Retinal pigment epithelial cell (primary cell): ENCODE measurements at places on chromosomes 6 and 20.

GRCh38 chr6:14478381-14479225, 361.0 kb downstream of the CD83 start:
- no peak for DNase-seq

- DNase-seq, result no peak
Measured at GRCh38 chr6:30554962-30555815, 1.1 kb downstream of the GNL1 start.

DNA sequence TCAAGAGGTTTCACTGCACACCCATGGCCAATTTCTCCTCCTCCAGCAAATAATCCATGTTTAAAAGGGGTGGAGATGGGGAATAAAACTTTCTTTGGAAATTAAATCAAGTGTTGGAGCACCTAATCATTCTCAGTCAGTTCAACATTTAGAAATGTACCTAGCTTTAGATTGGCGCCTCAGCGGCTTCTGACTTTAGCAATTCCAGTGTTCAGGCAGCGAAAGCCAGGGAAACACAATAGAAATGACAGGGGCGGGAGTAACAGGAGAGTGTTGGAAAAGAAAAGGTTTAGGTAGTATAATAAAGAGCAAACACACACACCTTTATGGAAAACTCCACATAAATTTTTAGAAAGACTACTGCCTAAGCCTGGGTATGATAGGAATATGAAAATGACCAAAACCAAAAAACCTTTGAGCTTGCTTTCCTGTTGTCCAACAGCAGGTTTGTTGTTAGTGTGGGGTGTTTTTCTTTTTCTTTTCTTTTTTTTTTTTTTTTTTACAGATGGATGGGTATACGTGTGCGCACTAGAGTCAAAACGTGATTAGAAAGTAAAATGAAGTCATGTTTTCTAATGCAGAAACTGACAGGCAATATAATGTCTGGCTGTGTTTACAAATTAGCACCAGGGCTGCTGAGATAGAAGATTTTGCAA, 7.7 kb downstream of the TFAP2A start:
- DNase-seq, result no peak

- no peak for DNase-seq
Measured at GRCh38 chr6:161163466-161164181, 110.2 kb downstream of the AGPAT4 start.

DNA sequence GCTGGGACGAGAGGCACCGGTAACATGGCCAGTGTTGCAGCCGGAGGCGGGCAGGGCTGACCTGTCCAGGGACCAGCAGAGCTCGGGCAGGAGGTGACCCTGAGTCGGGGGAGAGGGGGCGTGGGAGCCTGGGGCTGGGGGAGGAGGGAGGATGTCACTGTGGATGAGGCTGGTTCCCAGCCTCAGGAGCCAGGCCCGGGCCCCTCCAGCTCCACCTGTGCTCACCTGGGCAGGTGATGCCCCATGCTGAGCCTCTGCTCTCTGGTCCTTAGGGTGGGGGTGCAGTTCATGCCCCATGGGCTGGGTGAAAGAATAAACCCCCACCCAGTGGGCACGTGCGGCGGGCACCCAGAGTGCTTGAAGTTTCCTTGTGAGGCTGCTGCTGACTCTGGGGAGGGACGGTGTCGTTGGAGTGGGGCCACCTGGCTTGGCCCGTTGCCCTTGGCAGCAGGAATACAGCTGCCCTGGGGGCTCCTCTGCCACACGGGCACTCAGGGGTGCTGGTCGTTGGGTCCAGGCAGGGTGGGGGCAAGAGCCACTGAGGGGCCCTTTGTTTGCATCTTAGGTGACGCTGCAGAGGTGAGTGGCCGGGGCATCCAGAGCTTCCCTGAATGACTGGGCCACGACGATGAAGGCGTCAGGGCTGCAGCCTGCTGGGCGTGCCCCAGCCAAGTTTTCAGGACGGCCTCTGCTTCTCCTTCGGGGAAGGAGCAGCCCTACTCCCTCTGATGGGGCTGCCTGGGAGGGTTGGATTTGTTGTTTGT, 24.7 kb upstream of the BHLHE23 start:
- no peak for DNase-seq

GRCh38 chr20:49394757-49395156, 87.7 kb downstream of the KCNB1 start:
- DNase-seq, result no peak

DNA sequence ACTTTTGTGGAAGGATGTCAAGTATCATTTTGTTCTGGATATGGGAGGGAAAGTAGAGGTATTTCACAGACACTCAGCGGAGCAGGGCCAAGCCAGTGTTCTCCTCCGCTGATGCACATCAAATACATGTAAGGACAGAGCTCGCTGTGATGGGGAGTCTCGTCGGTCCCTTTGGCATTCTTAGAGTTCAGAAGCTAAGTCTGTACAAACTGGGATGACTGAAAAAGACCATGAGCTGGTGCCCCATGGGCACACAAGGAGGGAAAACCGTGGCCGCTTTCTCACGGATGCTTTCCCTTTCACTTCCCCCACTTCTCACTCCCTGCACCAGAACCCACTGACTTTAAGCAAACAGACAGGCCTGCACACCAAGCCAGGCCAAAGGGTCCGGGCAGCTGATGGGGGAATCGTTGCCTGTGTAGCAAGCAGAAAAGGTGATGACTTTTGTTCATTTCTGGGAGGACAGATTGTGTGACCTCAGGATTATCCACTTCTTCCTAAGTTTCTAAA, 27.7 kb upstream of the MPC1 start:
- no peak for DNase-seq

DNA sequence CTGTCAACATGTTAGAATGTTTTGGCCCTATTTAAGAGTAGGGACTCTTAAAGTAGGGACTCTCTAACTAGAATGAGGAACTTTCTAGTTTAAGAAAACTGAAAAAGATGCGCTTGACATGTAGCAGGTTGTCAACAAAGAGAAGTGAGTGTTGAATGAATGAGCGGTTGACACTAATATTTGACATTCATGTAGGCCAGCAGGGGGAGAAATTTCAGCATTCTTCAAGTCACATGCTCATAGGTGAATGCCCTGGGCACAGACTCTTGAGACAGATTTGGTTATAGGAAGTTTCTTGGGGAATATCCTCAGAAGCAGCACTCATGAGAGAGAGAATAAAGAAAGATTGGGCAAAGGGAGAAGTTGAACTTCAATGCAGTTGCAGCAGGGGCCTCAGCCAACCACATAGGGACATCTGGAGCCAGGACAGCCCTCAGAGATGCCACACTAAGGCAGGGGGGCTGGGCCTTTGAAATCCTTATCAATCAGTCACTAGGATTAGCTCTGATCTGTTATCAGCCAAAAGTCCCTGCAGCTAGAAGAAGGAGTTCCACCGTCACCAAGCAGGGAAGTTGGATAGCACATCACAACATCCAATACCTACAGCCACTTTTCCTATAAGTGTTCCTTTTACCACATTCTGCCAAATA, 145.1 kb upstream of the FKBP1C start:
- no peak for DNase-seq

DNA sequence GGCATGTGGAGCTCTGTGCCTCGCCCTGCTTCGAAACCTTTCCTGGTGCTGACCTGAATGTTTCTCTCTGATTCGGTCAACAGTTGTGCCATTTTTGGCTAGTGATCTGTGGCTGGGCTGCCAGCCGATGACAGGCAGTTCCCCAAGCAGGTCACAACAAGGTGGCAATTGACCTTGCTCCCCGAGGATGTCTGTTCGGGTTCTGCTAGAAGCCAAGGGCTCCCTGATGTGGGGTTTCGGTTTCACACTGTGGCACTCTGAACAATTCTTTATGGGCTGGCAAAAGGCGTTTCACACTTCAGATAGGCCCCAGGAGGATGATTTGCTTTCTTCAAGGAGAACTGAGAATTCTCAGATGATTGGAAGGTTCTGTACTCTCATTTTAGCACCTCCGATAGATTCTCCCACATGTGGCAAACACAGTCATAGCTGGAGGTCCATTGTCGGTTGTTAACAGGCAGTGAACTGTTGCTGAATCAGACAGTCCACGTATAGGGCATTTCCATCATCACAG, 135.6 kb downstream of the SLC24A3 start:
- no peak for DNase-seq

- DNase-seq, result no peak
Measured at GRCh38 chr20:61923371-61924166, 142.1 kb downstream of the TAF4 start.

DNA sequence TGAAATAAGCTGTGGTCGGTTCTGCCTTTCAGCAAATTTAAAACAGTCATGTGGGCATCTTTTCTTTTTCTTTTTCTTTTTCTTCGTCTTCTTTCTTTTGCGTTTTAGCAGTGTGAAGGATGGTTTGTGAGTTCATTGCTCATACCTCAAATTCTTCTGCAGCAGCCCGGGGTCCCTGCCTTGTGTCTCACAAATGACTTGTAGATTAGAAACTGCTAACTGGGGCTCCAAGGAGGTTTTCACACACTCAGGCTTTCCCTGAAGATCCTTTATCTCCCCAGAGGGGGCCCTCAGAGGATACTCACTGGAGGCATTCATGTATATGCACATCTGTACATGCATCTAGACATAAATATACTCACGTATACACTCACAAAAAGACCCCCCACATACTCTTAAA, 1.7 kb downstream of the SMOC2 start:
- DNase-seq, result no peak

GRCh38 chr6:128821116-128821515, 61.8 kb upstream of the LAMA2 start:
- no peak for DNase-seq

DNA sequence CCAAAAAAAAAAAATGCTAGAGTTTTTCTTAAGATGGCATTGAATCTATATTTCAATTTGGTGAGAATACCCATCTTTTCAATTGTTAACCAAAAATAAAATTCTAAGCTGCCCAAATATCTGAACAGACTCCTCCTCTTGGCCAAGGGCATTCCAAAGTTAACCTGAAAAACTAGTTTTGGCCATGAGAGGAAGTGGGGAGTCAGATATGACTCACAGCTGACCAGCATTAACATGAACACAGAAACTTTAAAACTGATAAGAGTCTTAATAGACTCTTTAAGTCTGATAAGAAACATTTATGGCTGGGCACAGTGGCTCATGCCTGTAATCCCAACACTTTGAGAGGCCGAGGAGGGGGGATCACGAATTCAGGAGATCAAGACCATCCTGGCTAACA, 171.3 kb downstream of the FAXC start:
- DNase-seq, result no peak

DNA sequence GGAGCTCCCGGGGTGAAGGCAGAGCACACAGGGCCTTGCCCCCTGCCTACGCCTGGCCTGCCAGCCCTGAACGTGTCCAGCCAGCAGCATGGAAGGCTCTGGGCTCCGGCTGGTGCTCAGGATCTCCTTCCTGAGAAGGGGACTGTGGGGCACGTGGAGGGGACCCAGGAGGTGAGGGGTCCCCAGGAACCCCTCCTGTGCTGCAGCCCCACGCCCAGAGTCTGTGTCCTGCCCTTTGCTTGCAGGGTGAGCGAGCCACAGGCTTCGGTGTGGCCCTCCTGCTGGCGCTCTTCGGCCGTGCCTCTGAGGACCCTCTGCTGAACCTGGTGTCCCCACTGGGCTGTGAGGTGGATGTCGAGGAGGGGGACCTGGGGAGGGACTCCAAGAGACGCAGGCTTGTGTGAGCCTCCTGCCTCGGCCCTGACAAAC, 22.3 kb downstream of the NPEPL1 start:
- no peak for DNase-seq

GRCh38 chr6:35553315-35553714, 40.6 kb upstream of the TULP1 start:
- DNase-seq, result no peak

GRCh38 chr20:64112691-64113443, 5.5 kb upstream of the NPBWR2 start:
- no peak for DNase-seq

DNA sequence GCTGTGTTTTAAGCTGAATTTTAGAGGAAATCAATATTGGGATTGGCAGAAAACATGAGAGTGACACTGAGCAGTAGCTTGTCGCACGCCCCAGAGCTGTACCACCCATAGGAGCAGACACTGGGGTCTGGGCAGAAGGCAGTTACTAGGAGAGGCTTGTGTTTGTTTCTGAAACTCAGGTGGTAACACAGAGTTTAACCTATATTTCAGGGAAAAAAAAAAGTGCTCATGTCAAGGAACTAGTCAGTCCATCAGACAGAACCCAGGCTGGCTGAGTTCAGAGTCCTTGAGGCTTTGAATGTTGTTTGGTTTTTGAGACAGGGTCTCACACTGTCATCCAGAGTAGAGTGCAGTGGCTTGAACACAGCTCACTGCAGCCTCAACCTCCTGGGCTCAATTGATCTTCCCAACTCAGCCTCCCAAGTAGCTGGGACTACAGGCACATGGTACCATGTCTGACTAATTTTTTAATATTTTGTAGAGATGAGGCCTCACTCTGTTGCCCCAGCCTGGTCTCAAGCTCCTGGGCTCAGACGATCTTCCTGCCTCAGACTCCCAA, 6.6 kb downstream of the SLC22A1 start:
- no peak for DNase-seq

DNA sequence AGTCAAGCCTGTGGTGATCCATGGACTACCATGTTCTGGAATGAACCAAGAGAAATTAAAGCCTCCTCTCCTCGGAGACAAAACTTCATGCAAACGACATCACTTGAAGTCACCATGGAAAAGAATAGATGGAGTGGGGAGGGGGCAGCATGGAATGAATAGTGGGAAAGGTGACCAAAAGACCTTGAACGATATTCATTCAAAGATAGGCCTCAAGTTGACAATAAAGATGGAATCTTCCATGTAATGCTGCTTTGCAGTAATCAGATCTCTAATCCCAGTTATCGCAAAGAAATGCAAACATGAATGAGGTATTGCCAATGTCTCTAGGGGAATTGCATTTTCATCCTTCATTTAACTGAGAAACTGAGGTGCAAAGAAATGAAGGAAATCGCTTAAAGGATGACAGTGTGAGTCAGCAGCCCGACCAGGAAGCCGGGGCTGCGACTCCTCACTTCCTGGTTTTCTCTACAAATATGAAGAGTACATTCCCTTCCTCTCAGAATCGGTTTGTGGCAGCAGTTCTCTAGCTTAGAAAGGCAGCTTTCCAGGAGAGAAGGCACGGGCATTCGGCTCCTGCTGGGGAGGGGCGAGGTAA, 65.6 kb upstream of the RREB1 start:
- DNase-seq, result no peak

GRCh38 chr6:43927532-43928210, 157.7 kb downstream of the VEGFA start:
- DNase-seq, result no peak

GRCh38 chr20:4160761-4161305, 145.5 kb upstream of the RNF24 start:
- peak; percentile 62 for DNase-seq

DNA sequence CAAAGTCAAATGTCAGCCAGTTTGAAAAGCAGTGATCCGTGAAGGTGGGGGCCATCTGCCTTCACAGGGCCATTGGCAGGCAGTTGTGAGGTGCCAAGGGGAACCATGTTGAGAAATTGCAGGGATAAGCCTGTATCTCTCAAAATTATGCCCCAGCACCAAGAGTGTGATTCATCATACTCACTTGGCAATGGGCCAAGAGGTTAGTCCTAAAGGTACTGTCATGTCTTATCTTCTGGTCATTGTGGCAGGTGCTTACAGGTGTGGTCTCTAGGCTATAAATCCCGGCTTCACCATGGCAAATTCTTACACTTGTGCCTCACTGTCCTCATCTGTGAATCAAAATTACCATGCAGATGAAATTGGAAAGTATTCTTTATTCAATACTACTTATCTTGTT, 150.7 kb upstream of the LAMP5 start:
- no peak for DNase-seq
